ENCODE measurements at places on chromosomes 3 and 15.

DNA sequence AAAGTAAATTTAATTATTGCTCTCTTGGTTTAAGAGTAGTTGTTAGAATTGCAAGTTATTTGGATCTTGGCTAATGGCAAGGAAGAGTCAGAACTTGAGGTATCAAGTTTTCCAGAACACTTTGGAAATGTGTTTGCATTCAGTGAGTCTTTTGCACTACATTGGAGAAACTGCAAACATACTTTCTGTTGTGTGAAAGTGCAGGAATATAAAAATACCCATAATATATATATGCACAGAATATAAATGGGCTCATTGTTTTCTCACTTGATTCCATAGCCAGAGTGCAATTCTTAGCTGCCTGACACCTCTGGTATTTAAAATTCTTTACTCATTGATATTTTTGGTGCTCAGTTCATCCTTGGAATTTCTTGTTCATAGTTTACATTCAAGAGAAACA is 92.9 kb downstream of the HCN4 start:
- no peak for DNase-seq

GRCh38 chr3:48405343-48405881 is 24.5 kb downstream of the PLXNB1 start:
- no peak for DNase-seq

DNA sequence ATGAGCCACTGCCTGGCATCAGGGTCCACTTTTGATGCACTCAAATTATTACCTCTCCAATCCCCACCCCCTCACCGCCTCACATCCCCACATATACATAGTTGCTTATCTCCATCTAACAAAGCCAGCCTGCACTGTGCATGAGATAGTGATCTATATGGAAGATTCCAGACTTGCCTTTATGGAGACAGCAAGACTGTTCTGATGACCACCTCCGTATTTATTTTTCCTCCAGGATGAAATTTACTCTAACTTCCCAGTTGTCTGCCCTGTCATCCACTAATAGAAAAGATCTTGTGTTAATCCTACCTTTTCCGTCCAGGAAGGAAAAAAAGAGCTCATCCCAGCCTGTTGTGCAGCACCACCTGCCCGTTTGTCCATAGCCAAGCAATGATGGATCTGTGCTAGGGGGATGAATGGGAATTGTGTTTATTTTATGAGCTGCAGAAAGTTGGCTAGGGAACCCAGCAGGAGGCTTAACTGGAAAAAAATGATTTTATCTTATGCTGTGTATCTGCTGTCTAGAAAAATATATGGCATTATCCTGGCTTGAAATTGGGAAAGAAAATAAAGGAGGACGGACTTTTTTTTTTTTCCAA is 114.5 kb downstream of the CD47 start:
- no peak for DNase-seq

GRCh38 chr15:49471733-49472132 is 48.7 kb downstream of the FGF7 start:
- no peak for DNase-seq

- DNase-seq = no peak
These were observed 424.4 kb downstream of the C3orf38 start for GRCh38 chr3:88574146-88574545.
